ENCODE measurements at places on chromosomes 12 and 14.

GRCh38 chr12:65818454-65819382 is 5.6 kb upstream of the HMGA2 start:
- DNase-seq, result no peak

- peak; percentile 53 for DNase-seq
These were observed 11.7 kb downstream of the PELI2 start for GRCh38 chr14:56129933-56130332.

- DNase-seq, result no peak
These were observed 23.5 kb downstream of the ATP5MC2 start for GRCh38 chr12:53652366-53652765.

DNA sequence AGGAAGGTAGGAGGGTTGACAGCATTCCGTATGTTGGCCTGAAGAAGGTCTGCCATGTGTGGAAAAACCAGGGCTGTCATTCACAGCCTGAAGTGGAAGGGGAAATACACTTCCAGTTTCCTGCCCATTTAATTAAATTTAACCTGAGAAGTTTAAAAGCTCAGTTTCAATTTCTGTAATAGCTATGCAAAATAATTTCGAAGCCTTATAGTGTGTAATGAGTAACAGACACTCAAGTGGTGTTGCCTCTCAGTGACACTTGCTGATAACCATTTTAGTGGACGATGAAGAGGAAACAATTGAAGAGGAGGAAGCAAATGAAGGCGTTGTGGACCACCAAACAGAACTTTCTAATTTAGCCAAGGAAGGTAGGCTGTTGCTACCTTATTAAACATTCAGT is 44.8 kb downstream of the EP400 start:
- no peak for DNase-seq

GRCh38 chr14:53793790-53794505 is 162.7 kb downstream of the BMP4 start:
- no peak for DNase-seq

DNA sequence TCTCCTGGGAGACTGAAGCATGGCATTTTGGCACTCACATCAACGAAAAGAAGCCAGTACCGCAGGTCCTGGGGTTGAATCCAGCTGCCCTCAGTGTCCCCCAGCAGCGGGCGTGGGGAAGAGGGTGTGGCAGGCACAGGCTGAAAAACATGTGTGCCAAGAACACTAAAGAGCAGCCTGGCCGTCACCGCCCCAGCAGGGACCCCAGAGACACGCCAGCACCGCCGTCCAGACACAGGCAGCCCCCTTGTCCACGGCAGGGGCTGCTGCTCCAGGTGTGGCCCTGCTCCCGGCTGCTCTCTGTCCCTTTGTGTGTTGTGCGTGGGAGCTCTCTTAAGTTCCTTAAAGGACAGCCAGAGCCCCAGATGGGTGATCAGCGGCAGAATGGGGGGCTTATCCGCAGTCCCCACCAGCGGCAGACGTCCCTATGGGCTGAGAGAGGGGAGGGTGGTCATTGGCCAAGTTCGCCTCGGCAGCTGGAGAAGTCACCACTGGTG is 556 bp downstream of the PHETA1 start:
- no peak for DNase-seq

- DNase-seq, result no peak
These were observed 25.6 kb downstream of the AKAP6 start for GRCh38 chr14:32354716-32355115.

GRCh38 chr14:67762051-67762450 is 54.3 kb downstream of the ZFYVE26 start:
- DNase-seq, result no peak

DNA sequence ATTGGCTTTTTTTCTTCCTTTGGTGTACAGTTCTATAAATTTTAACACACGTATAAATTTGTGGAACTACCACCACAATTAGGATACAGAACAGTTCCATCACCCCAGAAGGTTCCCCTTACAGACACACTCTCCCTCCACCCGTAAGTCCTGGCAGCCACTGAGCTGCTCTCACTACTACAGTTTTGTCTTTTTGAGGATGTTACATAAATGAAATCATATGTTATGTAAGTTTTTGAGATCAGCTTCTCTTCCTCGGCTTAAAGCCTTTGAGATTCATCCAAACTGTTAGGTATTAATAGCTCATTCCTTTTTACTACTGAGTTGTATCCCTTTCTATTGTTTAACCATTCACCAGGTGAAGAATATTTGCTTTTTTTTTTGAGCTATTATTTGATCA is 74.3 kb upstream of the SLC24A4 start:
- peak; percentile 62 for DNase-seq

GRCh38 chr12:40583743-40584142 is 108.5 kb upstream of the CNTN1 start:
- DNase-seq, result no peak

DNA sequence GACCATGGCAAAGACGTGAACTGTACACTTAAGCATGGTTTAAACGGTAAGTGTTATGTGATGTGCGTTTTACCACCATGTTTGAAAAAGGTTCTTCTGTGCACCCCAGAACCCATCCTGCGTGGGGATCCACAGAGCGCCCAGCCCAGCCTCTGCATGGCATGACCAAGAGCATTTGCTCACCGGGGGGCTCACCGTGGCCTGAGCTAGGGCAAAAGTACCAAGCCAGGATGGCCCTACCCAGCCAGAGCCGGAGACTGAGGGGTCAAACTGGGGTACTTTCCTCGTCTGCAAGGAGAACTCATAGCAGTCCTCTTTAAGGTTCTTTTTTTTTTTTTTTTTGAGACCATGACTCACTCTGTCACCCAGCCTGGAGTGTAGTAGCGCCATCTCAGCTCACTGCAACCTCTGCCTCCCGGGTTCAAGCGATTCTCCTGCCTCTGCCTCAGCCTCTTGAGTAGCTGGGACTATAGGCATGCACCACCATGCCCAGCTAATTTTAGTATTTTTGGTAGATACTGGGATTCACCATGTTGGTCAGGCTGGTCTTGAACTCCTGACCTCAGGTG is 16.4 kb upstream of the ANKRD9 start:
- no peak for DNase-seq

DNA sequence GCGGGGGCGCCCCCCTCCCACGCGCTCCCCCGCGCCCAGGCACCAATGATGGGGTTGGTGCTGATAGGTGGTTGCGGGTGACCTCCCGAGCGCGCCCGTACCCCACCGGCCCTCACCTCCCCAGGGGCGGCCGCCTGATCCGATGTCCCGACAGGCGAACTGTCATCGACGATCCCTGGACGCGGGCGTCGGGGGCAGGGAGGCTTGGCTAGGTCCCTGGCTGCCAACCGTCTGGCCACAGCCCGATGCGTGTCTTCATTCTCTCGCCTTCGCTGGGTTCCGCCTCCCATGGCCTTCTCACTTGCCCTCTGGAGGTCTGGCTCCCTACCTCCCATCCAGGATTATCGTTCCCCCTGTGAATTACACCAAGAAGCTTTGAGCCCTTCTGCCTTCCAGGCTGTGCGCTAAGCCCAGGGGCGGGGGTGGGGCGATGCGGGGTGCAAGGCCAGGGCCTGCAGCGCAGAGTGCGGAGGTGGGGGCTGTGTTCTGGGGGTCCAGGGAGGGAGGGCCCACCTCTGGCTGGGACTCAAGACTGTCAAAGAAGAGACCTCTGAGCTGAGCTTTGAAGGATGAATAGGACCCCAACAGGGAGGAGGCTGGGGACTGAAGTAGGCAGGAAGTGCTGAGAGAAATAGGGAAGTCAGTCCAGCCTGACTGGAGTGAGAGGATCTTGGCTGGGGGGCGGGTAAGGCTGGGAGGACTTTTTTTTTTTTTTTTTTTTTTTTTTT is 7.7 kb upstream of the RACGAP1 start:
- DNase-seq, result peak; percentile 76

- DNase-seq, result no peak
These were observed 3.4 kb downstream of the B4GALNT3 start for GRCh38 chr12:462936-463705.

DNA sequence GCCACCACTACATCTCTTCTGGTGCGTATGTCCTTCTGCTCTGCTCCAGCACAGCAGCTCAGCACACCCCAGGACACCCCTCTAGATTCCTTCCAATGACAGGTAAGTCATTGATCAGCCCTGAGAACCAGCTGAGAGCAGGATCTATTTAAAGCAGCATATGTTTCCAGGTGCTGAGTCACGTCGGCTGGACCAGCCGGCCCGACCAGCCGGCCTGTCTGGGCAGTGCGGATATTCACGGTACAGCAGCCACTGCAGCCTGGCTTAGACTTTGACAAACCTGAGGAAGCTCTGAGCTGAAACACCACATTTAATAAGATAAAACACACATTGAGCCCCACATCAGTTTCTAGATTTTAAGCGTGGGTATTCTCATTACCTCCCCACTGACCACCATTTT is 31.8 kb upstream of the RPH3A start:
- DNase-seq, result no peak

DNA sequence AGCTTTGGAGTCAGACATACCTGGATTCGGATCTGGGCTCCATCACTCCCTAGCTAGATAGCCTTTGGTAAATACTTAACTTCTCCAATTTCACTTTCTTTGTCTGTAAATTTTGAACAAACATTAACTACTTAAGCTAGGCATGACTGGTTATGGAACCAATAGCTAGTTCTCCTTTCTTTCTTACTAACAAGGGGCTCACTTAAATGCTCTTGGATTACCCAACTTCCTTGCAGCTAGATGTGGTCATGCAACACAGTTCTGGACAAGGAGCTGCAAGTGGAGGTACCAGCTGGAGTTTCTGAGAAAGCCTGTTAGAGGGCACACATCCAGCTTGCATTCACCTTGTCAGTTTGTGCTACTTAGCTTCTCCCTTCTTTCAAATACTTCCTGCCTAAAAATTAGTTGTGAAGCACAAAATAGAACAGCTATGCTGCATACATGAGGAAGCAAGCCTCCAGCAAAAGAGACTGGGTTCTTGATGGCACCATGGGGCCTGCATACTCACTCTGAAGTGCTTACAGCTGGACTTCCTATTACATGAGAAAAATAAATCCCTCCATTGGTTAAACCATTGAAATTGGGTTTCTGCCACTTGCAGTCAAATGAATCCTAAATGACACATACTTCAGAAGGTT is 210.1 kb upstream of the EEA1 start:
- DNase-seq, result peak; percentile 86

- no peak for DNase-seq
These were observed 22.8 kb downstream of the OTUB2 start for GRCh38 chr14:94048691-94049624.

- DNase-seq, result no peak
These were observed 361.3 kb upstream of the SFSWAP start for GRCh38 chr12:131349397-131350127.

GRCh38 chr12:5251786-5252185 is 180.1 kb upstream of the NTF3 start:
- DNase-seq, result no peak

GRCh38 chr12:44827832-44828438 is 48.2 kb downstream of the NELL2 start:
- DNase-seq, result no peak

DNA sequence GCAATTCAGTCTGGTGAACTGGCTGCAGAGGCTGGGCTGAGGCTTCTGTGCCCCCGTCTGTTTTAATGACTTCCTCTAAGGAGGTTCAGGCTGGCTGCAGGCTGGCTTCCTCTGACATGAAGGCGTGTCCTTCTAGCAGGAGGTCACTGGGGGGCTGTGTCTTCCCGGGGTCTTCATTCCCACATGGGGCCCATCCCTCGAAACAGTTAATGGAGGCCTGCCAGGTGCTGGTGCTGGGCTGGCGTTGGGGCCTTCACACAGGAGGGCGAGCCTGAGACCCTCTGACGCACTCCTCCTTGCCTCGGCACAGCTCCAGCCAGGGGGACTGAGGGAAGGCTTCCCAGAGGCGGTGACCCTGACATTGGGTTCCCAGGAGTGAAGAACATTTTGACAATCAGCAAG is 57.7 kb upstream of the DLK1 start:
- no peak for DNase-seq

- no peak for DNase-seq
These were observed 29.7 kb downstream of the FRMD6 start for GRCh38 chr14:51681411-51681810.

DNA sequence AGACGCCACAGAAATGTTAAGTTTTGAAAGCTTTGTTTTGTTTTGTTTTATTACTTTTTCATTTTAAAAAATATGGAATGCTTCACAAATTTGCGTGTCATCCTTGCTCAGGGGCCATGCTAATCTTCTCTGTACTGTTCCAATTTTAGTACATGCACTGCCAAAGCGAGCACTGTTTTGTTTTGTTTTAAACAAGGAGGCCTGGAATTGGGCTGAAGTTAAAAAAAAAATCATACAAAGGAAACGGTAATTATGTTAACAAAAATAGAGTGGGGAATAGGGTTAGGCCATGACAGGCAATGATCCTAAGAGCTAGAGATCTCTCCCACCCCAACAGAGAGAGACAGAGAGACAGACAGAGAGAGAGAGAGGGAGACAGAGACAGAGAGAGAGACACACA is 57.0 kb downstream of the ZFP36L1 start:
- no peak for DNase-seq

- peak; percentile 24 for DNase-seq
These were observed 4.9 kb downstream of the SLC48A1 start for GRCh38 chr12:47777741-47778558.

DNA sequence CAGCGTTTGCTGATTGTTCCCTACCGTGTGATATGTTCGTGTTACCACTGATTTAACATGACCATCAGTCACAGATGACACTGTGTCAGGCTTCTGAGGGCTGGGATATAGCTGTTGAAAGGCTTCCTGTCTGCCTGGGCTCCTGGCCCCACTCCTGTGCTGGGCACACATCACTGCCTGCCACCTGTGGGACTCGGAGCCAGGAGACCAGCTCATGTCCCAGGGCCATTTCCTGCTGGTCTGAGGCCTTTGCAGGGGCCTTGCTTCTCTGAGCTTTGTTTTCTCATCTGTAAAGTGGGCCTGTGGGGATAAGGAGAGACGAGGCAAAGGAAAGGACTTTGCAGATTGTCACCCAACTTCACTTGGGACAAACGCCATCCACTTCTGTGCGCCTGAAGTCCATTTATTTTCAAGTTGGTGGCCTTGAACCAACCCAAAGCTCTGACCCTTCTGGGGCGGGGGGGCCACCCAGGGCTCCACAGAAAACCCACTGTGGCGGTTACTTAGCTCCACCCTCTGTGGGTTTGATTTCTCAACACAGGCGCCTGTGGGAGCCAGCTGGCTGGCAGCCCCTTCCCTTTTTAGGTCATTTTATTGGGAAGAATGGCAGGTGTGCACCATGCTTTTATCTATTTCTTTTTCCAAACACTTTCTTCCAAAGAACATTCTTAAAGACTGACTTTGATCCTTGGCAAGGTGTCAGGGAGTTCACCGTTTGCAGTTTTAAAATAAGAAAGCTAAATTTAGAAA is 54.1 kb downstream of the BEGAIN start:
- DNase-seq, result no peak

GRCh38 chr14:50830932-50831725 is at the start of gene NIN:
TSS of gene NIN (minus strand) at chr14:50831162. CDS start at chr14:50822056, 9,106 bp downstream.
- peak; percentile 91 for DNase-seq

- DNase-seq, result no peak
These were observed 266.0 kb downstream of the KSR2 start for GRCh38 chr12:117702741-117703140.

DNA sequence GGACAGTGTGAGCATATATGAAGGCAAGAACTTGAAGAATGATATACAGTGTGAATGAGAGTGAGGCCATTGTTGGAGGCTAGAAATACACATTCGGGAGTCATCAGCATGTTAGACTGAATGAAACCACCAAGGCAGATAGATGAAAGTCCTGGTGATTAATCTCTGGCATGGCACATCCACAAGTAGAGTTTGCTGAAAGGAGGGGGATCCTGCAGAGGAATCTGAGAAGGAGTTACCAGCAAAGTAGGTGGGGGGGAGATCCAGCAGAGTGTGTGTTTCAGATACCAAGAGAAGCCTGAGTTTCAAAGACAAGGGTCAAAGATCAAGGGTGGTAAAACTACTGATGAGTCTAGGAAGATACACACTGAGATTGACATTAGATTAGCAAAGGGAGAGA is 426.7 kb upstream of the DCN start:
- DNase-seq, result no peak
